AG09309 (cell line): ENCODE measurements at places on chromosomes 12 and 14.

- no peak for DNase-seq
These were observed 11.6 kb upstream of the SYNDIG1L start for GRCh38 chr14:74437496-74438053.

DNA sequence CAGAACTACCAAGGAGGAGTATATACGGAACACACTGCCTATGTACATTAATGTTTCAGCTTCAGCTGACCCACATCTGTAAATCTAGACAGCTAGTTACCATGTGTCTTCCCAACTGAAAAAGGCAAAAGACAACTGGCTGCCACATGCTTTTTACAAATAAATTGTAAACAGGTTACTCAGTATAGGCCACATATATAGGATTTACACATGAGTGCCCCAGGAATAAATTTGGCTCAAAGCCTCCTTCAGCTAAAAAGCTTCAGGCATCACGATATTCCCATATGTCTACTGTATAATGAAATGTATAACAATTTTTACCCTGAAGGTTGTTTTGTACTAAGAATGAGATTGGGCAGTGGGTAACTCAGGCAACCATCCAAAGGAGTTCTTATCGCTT lies 175.9 kb upstream of the BMP4 start:
- no peak for DNase-seq

DNA sequence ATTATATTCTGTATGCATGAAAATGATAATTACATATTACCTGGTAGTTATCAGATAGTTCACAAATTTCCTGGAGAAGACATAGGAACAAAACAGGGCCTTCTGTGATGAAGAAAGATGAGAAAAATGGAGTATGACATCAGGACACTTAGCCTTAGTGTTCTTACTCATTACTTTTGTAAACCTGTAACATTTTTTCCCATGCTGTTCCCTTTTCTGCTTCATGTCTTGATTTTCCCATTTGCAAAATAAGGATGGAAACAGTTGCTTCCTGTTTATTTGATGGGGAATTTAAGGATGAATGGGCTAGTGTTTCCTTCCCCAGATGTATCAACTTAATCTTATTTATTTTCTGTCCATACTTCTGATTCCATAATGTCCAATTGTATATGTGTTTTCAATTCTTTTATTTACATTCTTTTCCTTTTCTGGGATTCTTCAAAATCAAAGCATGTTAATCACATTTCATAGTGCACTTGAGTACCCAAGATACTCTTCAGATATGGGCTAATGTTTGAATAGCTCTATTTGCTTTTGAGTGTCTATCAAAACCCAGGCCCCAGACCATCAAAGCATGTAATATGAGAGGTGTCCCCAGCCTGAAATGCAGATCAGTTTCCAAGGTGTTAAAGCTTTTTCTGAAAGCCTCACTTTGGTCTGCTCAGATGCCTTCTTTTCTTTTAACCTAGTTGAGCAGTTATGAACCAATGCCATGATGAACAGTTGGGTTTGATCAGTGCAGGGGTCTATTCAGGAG lies 260.5 kb downstream of the RAD51B start:
- DNase-seq = no peak

DNA sequence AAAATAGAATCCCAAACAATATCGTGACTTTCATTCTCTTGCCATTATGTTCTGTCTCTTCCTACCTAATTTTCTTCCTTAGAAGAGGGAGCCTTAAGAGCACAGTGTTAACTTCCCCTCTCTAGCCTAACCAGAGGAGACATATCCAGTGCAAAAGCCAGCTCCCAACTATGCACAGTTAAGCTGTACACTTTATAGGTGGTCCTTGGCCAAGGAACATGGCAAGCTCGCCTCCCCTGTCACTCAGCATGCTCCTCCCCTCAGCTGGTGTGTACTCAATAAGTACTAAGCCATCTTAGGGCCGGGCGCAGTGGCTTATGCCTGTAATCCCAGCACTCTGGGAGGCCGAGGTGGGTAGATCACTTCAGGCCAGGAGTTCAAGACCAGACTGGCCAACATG lies 255.1 kb upstream of the TMPO start:
- no peak for DNase-seq

DNA sequence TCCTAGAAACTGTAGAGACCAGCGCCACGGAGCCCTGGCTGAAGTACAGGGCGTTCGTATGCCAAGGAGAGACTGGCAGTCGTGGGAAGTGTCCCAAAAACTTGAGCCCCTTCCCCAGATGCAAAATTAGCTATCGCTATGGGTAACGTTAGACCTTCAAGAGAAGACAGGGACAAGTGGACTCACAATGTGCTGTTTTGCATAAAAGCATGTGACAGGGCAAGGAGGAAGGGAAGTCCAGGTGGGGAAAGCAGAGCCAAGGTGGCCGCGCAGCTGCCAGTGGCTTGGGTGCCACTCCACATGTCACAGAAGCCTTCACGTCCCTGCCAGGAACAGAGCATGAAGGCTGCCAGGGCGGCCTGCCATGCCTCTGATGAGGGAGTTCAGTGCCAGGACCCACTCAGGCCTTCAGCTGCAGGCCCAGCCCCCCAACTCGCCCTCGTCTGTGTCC lies 61.2 kb upstream of the DYNC1H1 start:
- DNase-seq = no peak

DNA sequence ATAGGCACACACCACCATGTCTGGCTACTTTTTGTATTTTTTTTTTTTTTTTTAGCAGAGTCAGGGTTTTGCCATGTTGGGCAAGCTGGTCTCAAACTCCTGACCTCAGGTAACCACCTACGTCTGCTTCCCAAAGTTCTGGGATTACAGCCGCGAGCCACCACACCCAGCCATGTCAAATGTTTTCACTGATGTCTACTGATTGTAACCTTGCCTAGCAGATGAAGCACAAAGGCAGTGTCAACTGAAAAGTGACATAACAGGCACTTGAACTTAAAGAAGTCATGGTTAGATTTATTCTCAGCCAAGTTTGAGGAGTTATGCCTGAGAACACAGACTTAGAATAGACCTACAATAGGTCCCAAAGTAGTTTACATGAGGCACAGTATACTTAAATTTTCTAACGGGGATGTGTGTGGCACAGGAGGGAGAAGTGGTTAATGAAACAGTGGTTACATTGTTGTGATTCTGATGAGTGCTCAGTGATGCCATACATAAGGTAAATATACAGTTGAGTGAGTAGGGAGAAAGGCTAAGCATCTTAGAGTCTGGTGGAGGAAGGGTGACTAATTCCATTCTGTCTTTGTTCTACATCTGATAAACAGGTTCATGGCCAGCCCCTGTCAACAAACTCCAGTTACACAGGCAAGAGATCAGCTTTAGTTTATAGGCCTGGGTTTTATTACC lies 12.6 kb upstream of the RNASE4 start:
- no peak for DNase-seq

DNA sequence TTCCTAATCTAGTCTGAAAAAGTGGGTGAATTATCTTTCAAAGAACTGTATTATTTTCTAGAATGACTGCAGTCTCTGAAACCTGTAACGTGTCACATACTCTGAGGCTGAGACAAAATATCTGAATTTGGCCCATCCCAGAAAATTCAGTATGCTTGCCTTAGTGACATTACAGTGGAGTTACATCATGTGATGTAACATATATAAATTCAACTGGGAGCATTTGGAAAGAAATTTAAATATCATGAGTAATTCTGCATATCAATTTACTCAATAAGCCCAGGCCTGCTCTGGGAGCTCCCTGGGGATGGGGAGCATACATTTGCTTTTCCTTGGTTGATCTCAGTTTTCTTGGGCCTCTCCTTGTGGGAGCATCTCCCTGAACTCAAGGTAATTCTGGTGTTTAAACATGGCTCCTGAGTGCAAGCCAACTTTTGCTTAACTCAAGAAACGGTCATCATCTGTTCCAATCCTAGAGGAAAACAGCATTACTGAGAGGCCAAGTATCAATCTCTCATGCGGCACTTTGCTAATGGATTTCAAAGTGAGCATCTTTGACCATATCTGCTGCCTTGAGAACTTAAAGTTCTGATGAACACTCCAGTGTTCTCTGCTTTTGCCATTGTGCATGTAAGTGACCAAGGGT lies 54.4 kb downstream of the AKAP6 start:
- no peak for DNase-seq

GRCh38 chr12:58433959-58434358 lies 486.3 kb downstream of the LRIG3 start:
- no peak for DNase-seq

DNA sequence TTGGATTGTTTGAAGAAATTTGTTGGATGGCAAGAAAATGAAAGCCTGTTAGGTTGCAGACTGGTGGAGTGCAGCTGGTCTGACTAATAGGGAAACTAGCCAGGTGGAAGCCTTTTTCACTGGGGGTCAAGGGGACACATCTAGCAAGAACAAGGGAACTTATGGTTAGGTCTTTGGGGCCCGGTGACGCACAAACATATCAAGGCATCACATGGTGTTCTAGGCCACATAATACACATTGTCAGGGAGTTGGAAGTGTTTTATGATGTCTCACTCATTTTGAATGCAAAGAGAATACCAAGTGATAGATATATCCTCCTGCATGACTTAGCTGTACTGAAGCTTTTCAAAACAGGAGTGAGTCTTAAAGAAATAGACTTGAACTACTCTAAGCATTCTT lies 351.2 kb downstream of the KCNH5 start:
- no peak for DNase-seq

DNA sequence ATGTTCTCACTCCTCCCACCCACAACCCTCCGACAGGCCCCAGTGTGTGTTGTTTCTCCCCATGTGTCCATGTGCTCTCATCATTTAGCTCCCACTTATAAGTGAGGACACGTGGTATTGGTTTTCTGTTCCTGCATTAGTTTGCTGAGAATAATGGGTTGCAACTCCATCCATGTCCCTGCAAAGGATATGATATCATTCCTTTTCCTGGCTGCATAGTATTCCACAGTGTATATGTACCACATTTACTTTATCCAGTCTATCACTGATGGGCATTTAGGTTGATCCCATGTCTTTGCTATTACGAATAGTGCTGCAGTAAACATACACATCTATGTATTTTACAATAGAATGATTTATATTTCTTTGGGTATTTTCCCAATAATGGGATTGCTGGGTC lies 77.5 kb downstream of the SLCO1A2 start:
- no peak for DNase-seq

- DNase-seq = no peak
These were observed 13.7 kb downstream of the COL2A1 start for GRCh38 chr12:47990351-47991105.

- DNase-seq = no peak
These were observed 761.1 kb downstream of the TMEM121 start for GRCh38 chr14:106287506-106287905.

- DNase-seq = peak; percentile 68
These were observed 85.6 kb upstream of the DIO3 start for GRCh38 chr14:101475456-101476257.

GRCh38 chr12:94587266-94588241 lies 62.8 kb downstream of the TMCC3 start:
- no peak for DNase-seq

DNA sequence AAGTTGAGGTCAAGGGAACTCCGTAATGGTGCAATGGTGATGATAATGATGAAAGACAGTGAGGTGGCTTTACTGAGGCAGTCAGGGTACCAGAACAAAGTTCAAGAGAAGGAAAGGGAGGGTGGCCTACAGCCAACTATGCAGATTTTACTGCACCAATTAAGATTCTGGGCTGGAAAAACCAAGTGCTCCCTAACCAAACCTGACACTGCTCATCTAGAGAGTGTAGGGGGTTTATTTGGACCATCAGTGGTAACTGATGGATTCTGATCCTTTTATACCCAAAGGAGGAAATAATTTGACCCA lies 387 bp downstream of the LRRC9 start:
- no peak for DNase-seq

- DNase-seq = no peak
These were observed 245.5 kb downstream of the RBM19 start for GRCh38 chr12:113720629-113721028.

DNA sequence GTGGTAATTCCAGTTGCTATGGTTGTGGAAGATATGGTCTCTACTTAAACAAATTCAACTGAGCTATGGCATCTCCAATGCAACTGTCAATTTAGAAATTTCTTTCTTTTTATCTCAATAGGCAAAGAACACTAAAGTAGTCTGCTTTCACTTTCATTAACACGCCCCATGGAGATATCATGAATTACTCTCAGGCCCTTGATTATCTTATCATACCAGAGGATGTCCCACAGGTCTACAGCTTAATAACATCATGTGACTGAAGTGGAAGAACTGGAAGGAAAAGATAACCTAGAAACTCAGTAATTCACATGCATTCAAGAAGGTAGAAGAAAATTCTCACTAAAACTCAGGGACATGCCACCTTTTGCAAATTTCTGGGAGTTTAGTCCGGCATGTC lies 114.3 kb downstream of the FLRT2 start:
- no peak for DNase-seq

- DNase-seq = no peak
These were observed 14.9 kb downstream of the C2CD5 start for GRCh38 chr12:22529281-22530060.

- DNase-seq = no peak
These were observed 17.1 kb downstream of the ANO2 start for GRCh38 chr12:5927732-5928516.

DNA sequence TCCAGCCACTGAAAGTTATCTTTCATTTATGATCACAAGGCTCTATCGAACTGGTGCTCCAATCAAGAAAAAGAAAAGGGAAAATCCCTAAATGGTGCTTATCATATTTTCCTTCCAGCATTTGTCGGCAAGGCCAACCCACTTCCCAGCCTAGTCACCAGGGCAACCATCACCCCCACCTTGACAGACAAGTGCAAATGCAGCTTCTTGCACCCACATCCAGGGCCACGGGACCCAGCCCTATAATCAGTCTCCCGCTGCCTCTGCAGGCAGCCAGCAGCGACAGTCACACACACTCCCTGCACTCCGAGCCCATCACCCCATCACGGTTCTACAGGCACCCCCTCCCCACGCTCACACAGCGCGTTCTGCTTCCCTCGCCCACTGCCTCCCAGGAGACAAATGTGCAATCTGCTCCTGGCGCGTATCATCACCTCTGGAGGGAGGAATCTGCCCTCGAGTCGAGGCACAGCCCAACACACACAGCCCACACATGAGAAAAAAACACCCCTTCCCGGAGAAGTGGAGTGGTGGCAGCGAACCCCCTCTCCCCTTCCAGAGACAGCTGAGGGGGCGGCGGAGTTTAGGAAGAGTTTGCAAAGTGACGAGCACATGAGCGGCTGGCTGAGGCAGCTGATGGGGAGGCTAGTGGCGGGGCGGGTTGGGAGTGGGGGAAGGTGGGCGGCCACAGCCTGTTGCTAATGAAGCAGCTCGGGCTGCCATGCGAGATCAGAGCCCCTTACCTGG lies 9.3 kb upstream of the PPP4R4 start:
- no peak for DNase-seq

GRCh38 chr14:92677087-92677668 lies 71.2 kb downstream of the LGMN start:
- no peak for DNase-seq

- DNase-seq = no peak
These were observed 556 bp downstream of the MTHFD1 start for GRCh38 chr14:64388533-64389285.

- DNase-seq = peak; percentile 74
These were observed 4.9 kb downstream of the GPRC5A start for GRCh38 chr12:12896260-12896659.
